Natural killer cell treated with Interleukin-12 subunit alpha and Interleukin-12 subunit beta and Interleukin-15 and Interleukin-18, amount 100 ng/mL, for 72 hours (primary cell): ENCODE measurements at places on chromosomes 1 and 21. TPM values are rescaled to one million over a fixed set of nuclear protein-coding genes. Genes with fewer than 3 reads are reported as not detected.

ZBTB8A gene
- 0.26 TPM for total RNA-seq

DNA sequence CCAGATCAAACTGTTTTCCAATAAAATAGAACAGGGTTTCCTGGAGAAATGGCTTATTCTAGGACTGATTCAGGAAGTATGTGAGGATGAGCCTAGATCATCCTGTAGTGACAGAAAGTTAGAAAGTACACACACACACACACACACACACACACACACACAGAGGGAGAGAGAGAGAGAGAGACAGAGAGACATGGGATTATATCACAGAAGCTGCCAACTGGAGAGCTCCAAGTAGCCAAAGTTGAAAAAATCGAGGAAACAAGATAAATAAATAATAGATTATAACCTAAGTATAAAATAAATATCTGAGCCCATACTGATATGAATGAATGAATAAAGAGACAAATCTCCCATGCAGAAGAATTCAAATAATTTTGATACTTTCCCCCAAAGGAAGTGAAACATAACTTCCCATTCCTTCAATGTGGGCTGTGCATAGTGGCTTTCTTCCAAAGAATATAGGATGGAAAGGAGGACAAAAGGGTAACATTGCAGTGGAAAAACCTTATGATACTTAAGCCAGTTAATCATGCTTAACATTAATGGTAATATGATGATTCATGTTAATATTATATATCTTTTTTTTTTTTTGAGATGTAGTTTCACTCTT, 171.6 kb downstream of the NTPCR start:
- no peak for DNase-seq

- no peak for DNase-seq
These were observed 5.9 kb upstream of the RBBP5 start for GRCh38 chr1:205127646-205128045.

DNA sequence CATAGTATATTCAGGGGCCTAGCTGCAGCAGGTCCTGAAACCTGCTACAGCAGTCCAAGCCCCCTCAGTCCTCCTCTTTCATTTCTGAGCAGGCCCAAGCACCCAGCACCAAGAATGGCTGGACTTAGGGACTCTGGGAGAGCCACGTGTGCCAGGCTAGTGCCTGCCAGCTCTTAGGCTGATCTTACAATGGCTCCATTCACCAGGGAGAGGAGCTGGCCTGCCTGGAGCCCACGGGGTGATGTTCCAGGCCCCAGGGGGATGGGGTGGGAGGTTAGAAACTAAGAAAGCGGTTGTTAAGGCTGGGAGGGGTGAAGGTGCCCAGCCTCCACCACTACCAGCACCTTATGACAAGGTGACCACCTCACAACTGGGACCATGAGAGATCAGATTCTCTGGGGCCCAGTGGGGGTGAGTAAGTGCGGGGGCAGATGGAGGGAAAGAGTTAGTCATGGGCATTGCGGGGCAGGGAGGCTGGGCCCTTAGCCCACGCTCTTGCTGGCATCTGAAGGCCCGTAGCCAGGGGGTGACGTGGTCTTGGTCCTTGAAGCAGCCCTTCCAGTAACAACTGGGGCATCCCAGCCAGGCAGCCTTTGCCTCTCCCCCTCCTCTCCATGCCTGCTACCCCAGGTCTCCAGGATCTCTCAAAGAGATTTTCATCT, 30.3 kb upstream of the CLIC4 start:
- no peak for DNase-seq

APOBEC4 gene
- total RNA-seq, result not detected
